ENCODE measurements at places on chromosomes 13 and 19. TPM values are rescaled to one million over a fixed set of nuclear protein-coding genes. Genes with fewer than 3 reads are reported as not detected.

DNA sequence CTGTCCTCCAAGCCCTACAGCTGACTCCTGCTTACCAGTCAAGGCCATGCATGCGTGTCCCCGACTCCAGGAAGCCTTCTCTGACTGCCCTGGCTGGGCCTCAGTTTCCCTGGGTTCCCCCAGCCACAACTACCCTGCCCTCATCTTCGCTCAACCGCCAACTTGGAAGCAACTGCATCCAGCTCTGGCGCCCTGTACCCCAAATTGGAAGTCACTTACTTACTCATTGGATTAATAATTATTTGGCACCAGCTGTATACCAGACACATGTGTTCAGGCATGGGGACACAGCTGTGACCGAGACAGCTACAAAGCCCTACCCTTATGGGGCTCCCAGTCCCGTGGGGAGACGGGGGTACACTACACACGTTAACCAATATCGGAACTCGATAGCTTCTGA lies 10.9 kb upstream of the SEMA6B start:
- H3K36me3 ChIP-seq, result no peaks in the 10 kb centered on the region
- no peak for DNase-seq
- no peaks in the 10 kb centered on the region for H3K27me3 ChIP-seq
- H3K4me1 ChIP-seq, result no peaks in the 10 kb centered on the region
- H3K27ac ChIP-seq, result no peak overlapping the region

- peaks cover 18% of the 10 kb centered on the region for H3K4me1 ChIP-seq
- no peaks in the 10 kb centered on the region for H3K36me3 ChIP-seq
- no peaks in the 10 kb centered on the region for H3K27me3 ChIP-seq
- H3K4me3 ChIP-seq, result no peak overlapping the region
Measured at GRCh38 chr19:55459950-55460657, 1.3 kb downstream of the ISOC2 start.

- no peak for DNase-seq
- peaks cover 27% of the 10 kb centered on the region for H3K36me3 ChIP-seq
- no peak overlapping the region for H3K4me3 ChIP-seq
- H3K27me3 ChIP-seq, result no peaks in the 10 kb centered on the region
Measured at GRCh38 chr19:47681388-47681787, 31.8 kb upstream of the EHD2 start.

GRCh38 chr19:4413588-4413987 lies 11.1 kb downstream of the CHAF1A start:
- no peak for DNase-seq
- peaks cover 15% of the 10 kb centered on the region for H3K36me3 ChIP-seq
- no peaks in the 10 kb centered on the region for H3K27me3 ChIP-seq
- H3K27ac ChIP-seq, result no peak overlapping the region

DNA sequence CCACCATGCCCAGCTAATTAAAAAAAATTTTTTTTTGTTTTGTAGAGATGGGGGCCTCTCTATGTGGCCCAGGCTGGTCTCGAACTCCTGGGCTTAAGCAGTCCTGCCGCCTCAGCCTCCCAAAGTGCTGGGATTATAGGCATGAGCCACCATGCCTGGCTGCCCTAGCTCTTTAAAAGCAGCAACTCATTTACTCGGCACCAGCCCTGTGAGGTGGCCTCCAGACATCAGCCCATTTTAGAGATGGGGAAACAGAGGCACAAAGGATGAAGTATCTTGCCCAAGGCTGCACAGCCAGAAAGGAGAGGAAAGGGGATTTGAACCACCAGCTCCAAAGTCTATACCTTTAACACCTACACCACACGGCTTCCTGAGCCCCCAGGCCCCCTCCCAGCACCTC lies 312 bp downstream of the PRX start:
- DNase-seq, result no peak
- no peak overlapping the region for H3K4me3 ChIP-seq
- H3K27ac ChIP-seq, result no peak overlapping the region
- no peaks in the 10 kb centered on the region for H3K27me3 ChIP-seq

- no peaks in the 10 kb centered on the region for H3K27me3 ChIP-seq
- H3K4me3 ChIP-seq, result no peak overlapping the region
- H3K4me1 ChIP-seq, result peaks cover 5% of the 10 kb centered on the region
- no peak for DNase-seq
Measured at GRCh38 chr13:110820322-110820721, 94.5 kb downstream of the ANKRD10 start.

DNA sequence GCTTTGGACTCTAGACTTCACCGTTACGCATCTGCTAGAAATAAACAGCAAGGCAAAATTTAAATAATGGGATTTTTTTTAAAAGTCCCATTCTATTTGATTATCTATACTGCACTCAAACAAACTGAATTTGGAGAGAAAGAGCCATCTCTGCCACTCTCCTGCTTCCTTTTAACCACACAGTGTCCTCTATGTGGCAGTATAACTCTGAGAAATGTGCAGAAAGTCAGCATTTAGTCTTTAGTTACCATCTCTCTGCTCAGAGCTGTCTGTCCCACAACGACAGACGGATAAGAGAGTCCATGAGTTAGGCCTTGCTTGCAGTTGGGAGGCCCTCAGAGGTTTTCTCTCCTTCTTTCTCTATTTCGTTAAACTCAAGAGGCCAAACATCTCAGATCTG lies 21.2 kb downstream of the CCNA1 start:
- no peaks in the 10 kb centered on the region for H3K27me3 ChIP-seq
- no peaks in the 10 kb centered on the region for H3K36me3 ChIP-seq
- no peak overlapping the region for H3K27ac ChIP-seq
- no peak overlapping the region for H3K4me3 ChIP-seq

GRCh38 chr19:39941615-39942365 lies 7.4 kb upstream of the FCGBP start:
- peaks cover 56% of the 10 kb centered on the region for H3K4me1 ChIP-seq
- H3K27me3 ChIP-seq, result no peaks in the 10 kb centered on the region
- peak overlapping the region; percentile 90 for H3K27ac ChIP-seq
- H3K4me3 ChIP-seq, result peak overlapping the region; percentile 82

GRCh38 chr13:37360556-37360955 lies 238.0 kb downstream of the POSTN start:
- H3K36me3 ChIP-seq, result no peaks in the 10 kb centered on the region
- H3K4me1 ChIP-seq, result no peaks in the 10 kb centered on the region
- no peaks in the 10 kb centered on the region for H3K27me3 ChIP-seq

DNA sequence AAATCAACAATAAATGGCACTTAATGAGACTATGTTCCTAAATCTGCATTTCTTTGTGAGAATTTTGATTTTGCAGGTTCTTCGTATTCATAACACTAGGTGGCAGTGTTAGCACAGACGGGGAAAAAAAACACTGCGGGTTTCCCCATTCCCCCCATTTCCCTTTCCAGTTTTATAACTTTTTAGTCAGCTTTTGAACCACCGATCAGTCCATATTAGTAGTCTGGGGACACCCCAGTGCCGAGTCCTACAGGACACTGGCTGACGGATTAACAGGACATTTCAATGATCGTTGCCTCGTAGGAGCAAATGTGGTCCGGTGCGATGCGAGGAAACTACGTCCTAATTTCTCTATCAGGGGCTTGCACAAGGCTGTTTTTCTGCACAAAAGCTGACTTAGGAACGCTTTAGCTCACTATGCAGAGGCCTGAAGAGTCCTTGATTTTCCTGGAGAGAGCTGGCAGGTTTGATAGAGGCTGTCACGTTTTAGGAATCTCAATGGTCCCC lies 234.3 kb downstream of the LMO7 start:
- H3K36me3 ChIP-seq, result no peaks in the 10 kb centered on the region
- peak; percentile 21 for DNase-seq
- peak overlapping the region; percentile 56 for H3K4me3 ChIP-seq
- H3K27me3 ChIP-seq, result peaks cover 1% of the 10 kb centered on the region
- no peaks in the 10 kb centered on the region for H3K4me1 ChIP-seq
- H3K27ac ChIP-seq, result no peak overlapping the region

- no peaks in the 10 kb centered on the region for H3K27me3 ChIP-seq
- no peaks in the 10 kb centered on the region for H3K4me1 ChIP-seq
- H3K36me3 ChIP-seq, result no peaks in the 10 kb centered on the region
- no peak for DNase-seq
- no peak overlapping the region for H3K4me3 ChIP-seq
Measured at GRCh38 chr13:73599232-73600128, 534.7 kb downstream of the KLF12 start.

ZNF208 gene
- total RNA-seq, result 1.0 TPM

CRB3 gene
- total RNA-seq, result 1.6 TPM

APC2 gene
- 0.25 TPM for total RNA-seq

SBNO2 gene
- 139 TPM for total RNA-seq
